ENCODE measurements at places on chromosomes 3 and 15. TPM values are rescaled to one million over a fixed set of nuclear protein-coding genes. Genes with fewer than 3 reads are reported as not detected.

GRCh38 chr3:50241163-50241562, 5.2 kb downstream of the GNAI2 start:
- DNase-seq, result no peak

GRCh38 chr15:56425976-56426375, 39.0 kb downstream of the MNS1 start:
- DNase-seq, result no peak

DNA sequence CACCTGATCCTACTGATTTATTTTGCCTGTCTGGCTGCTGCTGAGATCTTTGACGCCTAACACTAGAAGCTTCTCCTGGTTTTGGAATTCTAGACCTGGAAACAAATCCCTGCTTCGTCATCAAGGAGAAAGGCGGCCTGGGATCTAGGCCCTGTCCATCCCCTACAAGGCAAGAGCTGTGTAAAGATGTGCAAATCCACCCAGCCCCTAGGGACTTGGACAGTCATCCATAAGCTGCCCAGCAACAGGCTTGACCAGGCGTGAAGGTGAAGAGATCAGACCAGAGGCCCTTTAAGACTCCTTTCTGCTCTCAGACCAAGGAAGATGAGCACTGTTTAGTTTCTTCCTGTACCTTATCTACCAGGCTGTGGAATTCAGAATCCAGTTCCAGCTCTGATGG, 32.2 kb downstream of the SLC41A3 start:
- no peak for DNase-seq

DNA sequence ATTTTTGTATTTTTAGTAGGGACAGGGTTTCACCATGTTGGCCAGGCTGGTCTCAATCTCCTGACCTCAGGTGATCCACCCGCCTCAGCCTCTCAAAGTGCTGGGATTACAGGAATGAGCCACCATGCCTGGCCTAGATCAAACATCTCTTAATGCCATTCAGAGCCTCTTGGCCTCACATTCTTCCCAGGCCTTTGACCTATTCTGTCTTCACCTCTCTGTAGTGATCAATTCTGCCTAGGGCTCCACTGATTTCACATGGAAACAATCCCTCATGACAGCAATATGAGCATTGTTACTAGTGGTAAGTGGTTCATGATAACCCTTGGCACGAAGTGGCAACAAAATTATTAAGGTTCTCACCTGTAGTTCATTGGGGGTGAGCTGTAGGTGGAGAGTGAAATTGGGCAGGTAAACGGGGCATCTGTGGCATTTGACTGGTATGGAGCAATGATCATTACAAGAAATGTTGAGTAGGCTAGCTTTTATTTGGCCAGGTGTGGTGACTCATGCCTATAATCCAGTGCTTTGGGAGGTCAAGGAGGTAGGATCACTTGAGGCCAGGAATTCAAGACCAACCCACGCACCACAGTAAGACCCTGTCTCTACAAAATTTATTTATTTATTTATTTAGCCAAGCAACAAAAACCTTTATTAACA, 4.8 kb upstream of the ARPIN start:
- no peak for DNase-seq

GRCh38 chr3:51937611-51938450, 3.9 kb downstream of the RRP9 start:
- no peak for DNase-seq

DNA sequence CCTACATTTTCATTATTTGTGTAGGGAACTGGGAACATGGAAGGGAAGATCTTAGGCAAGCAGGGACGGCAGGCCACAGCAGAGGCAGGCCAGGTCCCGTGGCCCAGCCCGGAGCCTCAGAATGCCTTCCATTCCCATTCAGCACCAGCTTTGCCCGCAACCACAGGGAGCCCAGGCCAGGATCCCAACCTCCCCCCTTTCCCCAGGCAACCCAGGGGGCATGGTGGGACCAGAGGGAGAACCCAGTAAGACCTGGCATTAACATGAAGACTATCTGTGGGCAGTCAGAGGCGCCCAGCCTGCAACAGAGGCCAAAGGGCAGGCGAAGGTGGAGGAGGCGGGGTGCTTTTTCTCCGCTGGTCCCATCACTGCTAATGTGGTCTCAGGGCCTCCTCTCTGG, 135.6 kb downstream of the TPRA1 start:
- no peak for DNase-seq

- no peak for DNase-seq
Observed at GRCh38 chr3:55795746-55796145, 308.6 kb upstream of the WNT5A start.

DNA sequence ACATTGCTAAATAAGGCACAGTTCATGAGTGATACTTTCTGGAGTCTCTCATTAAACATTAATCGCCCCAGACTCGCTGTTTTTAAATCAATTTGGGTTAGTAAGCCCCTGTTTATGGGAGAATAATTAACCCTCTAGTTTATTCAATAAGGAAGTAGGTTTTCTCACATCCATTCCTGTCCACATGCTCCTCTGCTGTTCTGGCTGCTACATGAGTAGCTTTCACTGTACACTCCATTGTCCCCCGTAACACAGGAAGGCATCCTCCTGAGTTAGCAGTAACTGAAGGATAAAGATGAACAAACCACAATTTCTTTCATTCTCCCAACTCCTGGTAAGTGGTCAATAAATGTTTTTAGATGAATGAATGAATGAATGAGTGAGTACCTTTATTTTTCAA, 378.5 kb downstream of the DIPK2A start:
- no peak for DNase-seq

GRCh38 chr3:185200639-185201038, 47.8 kb upstream of the C3orf70 start:
- no peak for DNase-seq

GRCh38 chr3:169241991-169242707, 421.4 kb downstream of the MECOM start:
- no peak for DNase-seq

Gene RARRES1
- 19.7 TPM for polyA plus RNA-seq

Gene DUOX1
- polyA plus RNA-seq, result 23.7 TPM

Gene FBXO40
- polyA plus RNA-seq, result 0.08 TPM

Gene SACM1L
- polyA plus RNA-seq, result 28.6 TPM

Gene PFN2
- polyA plus RNA-seq, result 35.2 TPM

Gene IQCH
- polyA plus RNA-seq, result 0.67 TPM

Gene SERINC4
- 0.18 TPM for polyA plus RNA-seq

Gene TCF12
- 13.5 TPM for polyA plus RNA-seq

Gene KBTBD12
- polyA plus RNA-seq, result 0.55 TPM

Measured in adrenal gland (tissue), 19 donors.